ENCODE measurements at places on chromosomes 6 and 20.

- DNase-seq: no peak
Measured at GRCh38 chr6:157539900-157540752, 159.1 kb downstream of the ZDHHC14 start.

DNA sequence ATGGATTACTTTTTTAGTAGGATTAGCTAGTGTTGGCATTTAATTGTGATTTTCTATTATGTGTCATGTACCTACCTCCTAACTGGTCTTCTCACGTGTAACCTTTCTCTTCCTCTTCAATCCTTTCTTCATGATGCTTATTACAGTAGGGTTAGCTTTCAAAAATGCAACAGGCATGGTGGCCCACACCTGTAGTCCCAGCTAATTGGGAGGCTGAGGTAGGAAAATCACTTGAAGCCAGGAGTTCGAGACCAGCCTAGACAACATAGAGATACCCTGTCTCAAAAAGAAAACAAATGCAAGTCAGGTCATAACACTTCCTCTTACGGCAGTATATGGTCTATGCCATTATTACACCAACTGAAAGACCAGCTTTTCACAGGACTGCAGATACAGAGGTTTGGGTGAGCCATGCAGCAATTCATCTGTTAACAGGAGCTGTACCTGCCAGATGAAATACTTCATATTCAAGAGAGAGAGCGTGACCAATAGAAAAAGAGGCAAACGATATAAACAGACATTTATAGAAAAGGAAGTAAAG lies 195.0 kb downstream of the TMEM242 start:
- no peak for DNase-seq

- no peak for DNase-seq
Measured at GRCh38 chr20:51906679-51907078, 104.4 kb upstream of the SALL4 start.

GRCh38 chr6:155958550-155958949 lies 502.9 kb upstream of the NOX3 start:
- no peak for DNase-seq

DNA sequence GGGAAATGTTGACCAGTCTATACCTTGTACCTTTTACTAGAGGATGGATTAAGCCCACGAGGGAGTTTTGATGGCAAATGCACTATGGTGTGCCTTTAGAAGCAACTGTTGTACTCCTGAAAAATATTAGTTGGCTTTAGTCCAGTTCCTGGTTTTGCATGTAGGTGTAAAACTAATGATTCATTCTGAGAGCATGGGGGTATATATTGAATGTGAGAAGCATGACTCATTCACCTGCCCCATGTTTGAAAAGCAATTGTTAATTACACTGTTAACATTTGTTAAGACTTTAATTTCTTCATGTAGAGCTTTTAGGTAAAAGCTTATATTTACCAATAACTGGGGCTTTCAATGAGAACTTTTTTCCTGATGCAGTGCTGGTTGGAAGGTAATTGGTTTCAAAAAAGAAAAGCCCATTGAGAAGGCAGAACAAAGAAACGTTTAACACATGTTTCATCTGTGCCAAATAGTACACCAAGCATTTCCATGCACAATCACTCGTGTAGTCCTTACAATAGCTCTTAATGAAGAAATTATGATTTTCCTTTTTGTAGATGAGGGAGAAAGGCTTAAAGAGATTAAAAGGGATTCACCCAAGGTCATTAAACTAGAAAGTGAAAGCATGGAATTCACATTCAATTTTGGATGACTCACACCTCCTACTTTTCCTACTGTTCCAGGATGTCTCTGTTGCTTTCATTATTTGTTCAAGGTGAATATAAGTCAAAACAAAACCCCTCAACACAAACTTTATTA lies 134.1 kb downstream of the CCDC170 start:
- DNase-seq: no peak

GRCh38 chr20:36988494-36988966 lies 37.0 kb upstream of the SAMHD1 start:
- DNase-seq: no peak

DNA sequence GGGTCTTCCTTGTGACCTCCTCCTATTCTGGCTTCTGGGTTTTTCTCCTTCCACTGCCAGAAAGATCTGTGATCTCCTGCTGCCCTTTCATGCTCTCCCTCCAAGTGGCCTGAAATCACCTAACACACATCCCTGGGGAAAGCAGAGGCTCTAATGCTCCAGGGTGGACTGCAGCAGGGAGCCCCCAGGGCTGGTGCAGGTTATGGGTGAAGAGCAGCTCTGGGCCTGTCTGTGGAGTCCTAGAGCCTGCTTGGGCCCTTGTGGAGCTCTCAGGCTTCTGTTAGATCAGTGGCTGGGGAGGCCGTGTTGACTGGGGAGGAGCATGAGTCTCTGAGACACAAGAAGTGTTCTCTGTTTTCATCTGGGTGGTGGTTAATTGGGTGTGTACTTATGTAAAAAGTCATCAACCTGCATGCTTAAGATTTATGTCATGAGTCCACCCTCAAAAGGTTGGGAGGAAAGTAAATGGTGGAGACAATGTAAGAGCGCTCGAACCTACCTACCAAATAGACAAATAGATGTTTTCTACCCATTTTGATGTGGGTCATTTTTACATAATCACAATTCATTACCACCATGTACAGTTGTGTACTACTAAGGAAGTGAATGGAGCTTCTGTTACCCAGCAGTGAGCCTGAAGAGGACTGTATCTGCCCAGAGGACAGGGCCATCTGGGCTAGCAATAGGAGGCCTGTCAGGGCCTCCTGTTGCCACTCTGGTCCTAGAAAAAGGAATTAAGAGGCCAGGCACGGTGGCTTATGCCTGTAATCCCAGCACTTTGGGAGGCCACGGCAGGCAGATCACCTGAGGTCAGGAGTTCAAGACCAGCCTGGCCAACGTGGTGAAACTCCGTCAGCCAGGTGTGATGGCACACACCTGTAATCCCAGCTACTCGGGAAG lies 32.0 kb upstream of the RNF8 start:
- no peak for DNase-seq

- DNase-seq: no peak
Measured at GRCh38 chr6:168676552-168677322, 235.8 kb downstream of the SMOC2 start.

DNA sequence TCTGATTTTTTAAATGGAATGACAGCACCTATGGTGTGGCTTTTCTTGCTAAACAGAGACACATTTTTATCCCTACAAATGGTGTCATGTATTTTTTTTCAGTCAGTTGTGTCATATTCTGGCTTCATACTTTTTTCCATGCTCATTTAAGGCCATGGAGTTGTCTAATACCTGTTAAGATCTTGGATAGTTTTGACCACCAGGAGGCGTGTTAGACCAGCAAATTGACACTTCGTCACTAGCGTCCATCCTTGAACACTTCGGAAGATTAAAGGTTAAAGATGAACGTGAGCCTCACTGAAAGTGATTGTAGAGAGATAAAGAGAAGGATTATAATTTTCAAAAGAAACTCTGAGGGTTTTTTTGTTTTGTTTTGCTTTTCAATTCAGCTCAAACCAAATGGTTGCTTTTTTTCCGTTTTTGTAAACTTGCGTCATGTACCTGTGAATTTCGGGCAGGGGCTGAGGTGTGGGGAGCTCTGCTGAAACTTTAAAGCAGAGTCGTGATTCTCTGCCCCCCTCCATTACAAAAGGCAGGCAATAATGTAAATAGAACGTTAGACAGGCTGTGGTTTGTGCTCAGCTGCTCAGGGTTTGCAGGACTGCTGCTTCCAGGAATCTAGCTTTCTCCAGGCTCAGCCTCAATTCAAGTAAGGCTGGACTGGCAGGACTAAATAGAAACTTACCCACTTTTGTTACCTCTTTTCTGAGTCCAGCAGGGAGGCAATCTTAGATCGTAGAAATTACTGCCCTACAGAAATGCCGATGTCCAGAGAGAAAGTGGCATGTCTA lies 245.1 kb downstream of the FOXA2 start:
- DNase-seq: peak; percentile 2

- DNase-seq: no peak
Measured at GRCh38 chr6:125769147-125769783, 19.8 kb downstream of the HEY2 start.

DNA sequence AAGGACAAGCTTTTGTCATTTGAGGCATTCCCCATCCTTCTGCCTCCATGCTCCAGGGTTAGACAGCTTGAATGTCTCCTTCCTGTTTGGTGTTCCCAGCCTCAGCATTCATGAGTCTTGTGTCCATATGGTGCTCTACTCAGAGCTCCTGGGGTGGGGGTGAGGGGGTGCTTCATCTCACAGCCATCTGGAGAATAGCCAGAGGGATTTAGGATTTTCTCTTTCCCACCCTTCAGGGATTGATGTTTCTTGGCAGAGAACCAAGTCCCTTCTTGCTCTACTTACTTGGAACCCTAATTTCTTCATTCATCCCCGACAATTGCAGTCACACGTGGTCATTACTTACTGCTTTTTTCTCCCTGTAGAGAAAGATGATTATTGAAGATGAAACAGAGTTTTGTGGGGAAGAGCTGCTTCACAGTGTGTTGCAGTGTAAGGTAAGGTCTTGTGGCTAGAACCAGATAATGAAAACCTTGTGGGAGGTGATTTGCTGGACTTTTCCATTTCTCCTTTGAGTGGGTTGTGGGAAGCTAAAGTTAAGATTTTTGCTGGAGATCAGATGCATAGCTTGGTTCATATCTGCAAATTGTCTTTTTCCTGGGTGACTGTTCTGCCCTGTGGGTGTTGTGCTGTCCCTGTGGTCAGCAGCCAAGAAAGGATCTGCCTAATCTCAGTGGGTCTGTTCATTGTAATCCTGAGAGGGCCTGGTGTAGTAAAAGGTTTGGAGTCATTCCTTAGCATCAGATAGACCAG lies 18.6 kb downstream of the CMTR1 start:
- no peak for DNase-seq

GRCh38 chr20:46681032-46681854 lies 8.0 kb downstream of the TP53RK start:
- DNase-seq: no peak

DNA sequence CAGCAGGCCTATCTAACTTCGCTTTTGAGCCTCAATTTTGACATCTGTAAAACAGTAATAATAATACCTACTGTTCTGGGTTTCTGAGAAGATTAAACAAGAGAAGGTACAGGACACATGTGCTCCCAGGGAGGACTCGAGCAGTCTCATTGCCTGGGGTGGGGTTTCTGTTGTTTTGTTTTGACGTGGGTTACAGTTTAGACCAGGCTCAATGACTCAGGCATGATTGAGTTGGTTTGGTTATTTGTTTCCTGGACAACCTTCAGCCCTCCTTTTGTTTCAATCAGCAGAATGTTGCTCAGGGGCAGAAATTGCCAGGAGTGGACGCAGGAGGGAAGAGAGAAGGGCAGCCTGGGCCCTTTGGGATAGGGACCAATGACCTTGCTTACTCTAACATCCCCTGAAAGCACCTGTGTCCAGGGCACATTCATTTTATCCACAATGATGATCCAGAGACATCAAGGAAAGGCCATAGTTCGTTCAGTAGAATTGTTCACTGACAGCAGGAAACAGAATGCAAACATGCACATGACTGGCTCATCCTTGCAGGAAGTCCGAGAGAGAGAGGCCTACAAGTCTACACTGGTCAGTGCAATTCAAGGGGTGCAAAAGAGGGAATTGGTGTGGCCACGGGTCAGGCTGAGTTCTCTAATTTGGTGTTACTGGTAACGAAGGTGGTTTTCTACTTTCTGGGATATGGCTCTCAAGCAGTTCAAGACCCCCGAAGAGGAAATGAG lies 74.5 kb upstream of the MRPS10 start:
- DNase-seq: no peak

All from NCI-H187 (cell line).